ENCODE measurements at places on chromosomes 16 and 17.

- no peak for DNase-seq
These were observed 67.8 kb upstream of the NOL11 start for GRCh38 chr17:67649891-67650290.

DNA sequence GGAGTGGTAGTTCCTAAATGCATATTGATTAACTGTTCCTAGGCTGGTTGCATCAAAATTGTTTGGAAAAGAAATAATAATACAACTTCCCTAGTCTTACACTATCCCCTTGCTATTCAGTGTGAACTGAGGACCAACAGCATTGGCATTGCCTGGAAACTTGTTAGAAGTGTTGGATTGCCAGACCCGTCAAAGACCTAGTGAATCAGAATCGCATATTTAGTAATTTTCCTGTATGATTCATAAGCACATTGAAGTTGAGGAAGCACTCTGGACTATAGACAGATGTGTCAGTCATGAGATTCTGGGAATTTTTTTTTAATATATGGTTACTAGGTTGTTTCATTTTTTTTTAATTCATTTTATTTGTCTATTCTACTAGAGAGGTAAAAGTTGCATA, 34.7 kb upstream of the KCNJ16 start:
- no peak for DNase-seq

- DNase-seq = no peak
These were observed 98.2 kb upstream of the DHX40 start for GRCh38 chr17:59466946-59467801.

DNA sequence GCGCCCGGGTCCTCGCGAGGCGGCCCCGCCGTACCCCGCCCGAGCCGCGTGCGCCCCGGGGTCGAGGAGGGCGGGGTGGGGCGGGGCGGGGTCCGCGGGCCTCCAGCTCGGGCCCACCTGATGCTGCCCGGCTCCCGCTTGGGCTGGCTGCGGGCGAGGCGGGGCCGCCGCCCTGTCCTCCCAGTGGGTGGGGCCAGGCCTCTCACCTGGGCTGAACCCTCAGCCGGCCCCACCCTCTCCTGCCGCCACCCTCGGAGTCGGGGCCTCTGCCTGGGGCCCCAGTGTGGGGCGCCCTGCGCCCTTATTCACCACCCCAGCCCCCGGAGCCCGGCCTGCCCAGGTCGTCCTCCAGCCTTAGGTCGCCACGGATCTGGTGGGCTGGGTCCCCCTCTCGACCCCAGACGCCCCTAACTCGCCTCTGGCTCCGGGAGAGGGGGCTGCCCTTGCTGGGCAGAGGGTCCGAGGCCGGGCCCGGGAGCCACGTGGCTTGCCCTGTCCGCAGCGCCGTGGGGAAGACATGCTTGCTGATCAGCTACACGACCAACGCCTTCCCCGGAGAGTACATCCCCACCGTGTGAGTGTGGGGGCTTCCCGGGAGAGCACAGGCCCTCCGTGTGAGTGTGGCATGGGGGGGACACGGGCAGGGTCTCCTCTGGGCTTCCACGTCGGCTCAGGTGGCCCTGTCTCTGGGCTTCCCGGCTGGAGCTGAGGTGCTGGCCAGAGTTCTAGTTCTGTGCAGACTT, 578 bp downstream of the RAC3 start:
- DNase-seq = no peak
